NCI-H2171 (cell line): ENCODE measurements at places on chromosomes 7 and 10.

DNA sequence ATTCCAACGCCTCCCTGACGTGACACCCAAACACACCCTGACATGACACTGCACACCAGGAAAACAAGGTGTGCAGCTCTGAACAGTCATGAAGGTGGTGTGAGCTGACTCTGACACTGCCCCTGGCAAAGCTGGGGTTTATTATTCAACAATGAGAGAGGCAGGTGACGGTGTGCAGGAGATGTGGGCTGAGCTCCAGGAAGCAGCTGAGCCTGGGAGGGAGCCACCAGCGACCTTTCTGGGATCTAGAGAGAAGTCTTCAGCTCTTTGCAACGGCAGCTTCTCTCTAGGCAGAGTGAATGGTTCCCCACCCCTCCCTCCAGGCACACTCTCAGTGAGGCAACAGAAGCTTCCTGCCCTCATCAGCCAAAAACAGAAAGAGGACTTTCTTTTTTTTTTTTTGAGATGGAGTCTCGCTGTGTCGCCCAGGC is 65.6 kb downstream of the SH3PXD2A start:
- DNase-seq: no peak

DNA sequence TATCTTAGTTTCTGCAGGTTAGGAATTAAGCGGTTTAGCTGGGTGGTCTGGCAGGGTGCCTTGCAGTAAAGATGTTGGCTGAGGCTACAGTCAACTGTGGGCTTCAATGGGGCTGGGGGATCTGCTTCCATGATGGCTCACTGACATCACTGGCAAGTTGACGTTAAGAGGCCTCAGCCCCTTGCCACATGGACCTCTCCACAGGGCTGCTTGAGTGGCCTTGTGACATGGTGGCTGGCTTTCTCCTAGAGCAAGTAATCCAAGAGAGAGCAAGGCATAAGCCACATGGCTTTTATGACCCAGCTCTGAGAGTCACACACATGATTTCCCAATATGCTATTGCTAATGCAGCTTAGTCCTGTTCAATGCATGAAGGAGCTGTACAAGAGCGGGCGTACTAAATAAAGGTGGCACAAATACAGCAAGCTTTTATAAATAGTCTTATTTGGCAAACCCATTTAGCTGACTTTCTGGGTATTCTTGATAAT is 109.1 kb downstream of the SEPTIN7 start:
- DNase-seq: no peak

- DNase-seq: no peak
Measured at GRCh38 chr7:112957901-112958300, 128.7 kb downstream of the GPR85 start.

- DNase-seq: peak; percentile 16
Measured at GRCh38 chr7:131878777-131879176, 322.3 kb upstream of the PODXL start.

DNA sequence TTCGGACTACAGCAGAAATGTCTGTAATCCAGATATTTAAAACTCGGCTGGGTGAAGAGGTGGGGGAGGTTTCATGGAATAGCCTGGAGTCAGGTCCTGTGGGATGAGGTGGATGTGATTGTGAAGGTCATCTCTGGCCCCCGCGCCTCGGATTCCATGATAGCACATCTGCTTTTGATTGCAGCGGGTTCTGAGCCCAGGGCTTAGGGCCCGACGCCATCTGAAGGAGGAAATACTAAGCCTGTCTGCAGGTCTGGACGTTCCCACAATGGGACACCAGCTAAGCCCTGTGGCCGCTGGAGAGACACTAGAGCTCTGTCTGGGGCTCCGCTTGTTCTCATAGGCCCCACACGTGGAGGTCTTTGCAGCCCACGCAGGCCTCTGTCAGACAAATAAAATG is 328.7 kb downstream of the CXCL12 start:
- no peak for DNase-seq

- no peak for DNase-seq
Measured at GRCh38 chr10:125811251-125811650, 11.8 kb downstream of the UROS start.

DNA sequence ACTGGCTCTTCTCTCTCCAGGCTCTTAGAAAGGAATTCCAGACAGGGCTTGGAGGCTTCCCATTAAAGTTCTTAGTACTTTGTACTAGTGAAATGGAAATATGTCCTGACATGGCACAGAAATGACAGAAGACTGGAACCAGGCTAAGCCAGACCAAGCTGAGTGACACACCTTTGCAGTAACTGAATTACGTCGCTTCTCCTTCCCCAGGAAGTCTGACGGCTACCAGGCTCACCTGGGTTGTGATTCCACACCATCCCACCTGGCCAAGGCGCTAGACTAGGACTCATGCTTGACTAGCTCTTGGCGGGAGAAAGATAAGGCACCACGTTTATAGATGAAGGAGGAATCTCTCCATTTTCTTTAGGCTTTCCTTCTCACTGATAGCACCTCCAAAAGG is 50.7 kb upstream of the KCNIP2 start:
- no peak for DNase-seq

DNA sequence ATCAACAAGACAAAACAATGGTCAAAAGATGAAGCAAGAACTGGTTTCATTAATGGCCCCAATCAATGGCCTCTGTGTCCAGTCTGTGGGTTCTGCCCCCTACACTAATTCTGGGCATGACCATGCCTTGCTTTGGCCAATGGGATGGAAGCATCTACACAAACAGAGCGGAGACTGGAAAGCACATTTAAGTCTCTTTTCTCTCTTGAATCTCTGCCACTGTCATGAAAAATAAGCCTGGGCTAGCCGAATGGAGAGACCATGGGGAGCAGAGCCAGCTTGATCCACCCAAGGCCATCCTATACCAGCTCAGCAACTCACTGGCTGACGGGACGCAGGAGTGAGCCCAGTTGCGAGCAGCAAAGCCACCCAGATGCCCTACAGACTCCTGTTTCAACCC is 30.9 kb downstream of the ANKRD16 start:
- no peak for DNase-seq

- no peak for DNase-seq
Measured at GRCh38 chr7:43431020-43431595, 151.8 kb upstream of the STK17A start.

DNA sequence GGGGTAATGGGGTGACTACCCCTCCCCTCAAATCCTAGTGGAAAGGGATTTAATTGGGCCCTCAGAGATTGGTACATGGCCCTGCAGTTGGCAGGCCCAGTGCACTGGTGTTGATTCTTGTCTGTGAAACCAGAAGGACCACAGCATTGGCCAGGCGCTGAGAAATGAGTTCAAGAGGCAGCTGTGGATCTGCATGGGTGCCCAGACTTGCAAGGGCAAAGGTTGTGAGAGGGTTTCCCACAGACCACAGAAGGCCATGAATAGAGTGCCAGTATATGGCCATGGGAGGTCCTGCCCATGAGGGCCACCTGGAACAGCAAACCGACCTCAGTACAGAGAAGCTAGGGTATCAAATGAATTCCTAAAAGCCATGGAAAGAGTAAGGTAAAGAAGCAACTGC is 32.9 kb downstream of the TMEM168 start:
- no peak for DNase-seq

GRCh38 chr10:35453855-35454532 is 117.7 kb downstream of the CCNY start:
- no peak for DNase-seq

- no peak for DNase-seq
Measured at GRCh38 chr10:4181081-4181480, 396.1 kb upstream of the KLF6 start.

DNA sequence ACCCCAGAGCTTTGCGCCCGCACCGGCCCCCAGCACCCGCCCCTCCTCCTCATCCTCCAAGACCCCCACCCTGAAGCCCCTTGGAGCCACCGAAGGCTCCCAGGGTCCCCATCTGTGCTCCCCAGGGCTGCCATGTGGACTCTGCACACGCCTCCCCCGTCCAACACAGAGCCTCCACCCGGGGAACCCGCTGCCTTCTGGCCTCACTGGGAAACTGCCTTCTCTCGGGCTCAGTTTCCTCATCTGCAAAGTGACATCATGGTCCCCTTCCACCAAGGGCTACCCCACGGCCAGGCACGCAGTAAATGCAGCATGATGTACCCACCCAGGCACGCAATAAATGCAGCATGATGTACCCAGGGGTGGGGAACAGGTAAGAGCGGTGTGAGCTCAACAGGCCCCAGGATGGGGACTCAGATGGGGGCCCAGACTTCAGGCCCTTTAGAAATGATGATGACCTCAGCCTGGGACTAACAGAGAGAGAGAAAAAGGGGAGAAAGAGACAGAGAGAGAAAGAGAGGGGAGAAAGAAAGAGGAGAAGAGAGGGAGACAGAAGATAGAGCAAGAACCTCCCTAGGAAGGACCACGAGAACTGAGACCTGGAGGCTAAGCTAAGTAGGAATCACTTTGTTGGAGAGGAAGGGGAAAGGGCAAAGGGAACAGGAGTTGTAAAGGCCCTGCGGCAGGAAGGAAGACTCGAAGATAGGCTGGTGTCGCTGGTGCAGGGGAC is 2.5 kb upstream of the MICALL2 start:
- DNase-seq: no peak

GRCh38 chr7:3482147-3482921 is 181.3 kb downstream of the SDK1 start:
- DNase-seq: no peak

DNA sequence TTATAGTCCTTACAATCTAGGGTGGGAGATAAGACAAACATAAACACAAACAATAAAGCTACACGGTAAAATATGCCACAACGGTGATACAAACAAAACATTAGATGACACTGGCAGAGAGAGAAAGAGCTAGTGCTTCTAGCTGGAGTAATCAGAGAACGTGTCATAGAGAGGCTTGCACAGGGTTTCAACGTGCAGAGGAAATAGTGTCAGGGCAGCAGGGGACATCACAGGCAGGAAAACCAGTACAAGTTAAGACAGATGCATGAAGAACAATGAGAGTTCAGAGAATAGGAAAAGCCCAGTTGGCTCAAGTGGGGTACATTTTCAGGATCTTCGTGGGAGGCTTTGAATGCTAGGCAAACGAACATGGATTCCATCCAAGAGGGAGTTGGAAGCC is 91.4 kb downstream of the ZNF438 start:
- DNase-seq: no peak

DNA sequence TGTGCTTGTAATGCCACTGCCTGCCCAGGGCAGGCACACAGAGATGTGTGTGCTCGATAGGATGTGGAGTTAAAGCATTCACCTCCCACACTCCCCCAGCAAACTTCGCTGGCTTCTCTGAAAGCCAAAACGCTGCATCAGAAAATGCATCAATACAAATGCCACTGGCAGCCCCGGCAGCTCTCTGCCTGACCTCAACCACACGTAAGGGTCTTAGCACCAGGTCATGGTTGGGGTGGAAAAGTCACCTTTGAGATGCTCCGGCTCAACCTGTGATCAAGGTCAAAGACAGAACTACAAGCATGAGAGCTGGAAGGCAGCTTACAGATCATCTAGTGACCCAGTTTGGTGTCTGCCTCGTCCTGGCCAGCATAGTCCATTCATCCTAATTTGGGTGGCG is 114.4 kb upstream of the NANOS1 start:
- DNase-seq: no peak

DNA sequence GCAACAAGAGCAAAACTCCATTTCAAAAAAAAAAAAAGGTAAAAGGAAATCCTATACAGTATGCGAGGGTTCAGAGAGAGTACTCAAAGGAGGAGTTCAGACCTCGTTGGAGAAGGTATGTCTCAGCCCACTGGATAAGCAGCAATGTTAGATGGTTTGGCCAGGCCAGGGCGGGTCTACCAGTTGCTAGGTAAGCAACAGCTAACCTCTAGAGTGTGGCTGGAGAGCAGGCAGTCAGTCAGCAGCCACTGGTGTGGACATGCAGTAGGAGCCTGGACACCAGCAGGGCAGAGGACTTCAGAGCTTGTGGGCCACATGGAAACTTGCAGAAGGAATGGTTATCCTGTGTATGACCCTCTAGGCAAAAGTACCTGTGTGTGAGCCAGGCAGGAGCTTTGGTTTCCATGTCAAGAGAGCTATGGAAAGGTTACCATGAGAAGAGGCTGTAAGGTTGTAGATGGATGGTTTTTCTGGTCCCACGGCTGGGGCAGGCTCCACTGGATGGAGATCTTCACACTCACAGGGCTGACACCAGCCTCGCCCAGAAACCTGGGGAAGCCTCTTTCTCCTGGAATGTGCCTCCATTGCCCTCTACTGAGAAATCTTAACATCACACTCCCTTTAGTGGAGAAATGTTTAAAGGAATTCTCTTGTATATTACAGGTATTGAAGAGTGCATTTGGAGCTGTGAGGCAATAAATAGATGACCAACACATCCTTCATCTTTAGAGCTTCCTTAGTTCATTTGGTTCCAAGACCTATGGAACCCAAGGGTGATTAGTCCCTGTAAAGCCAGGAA is 63.6 kb downstream of the CCDC186 start:
- no peak for DNase-seq

- no peak for DNase-seq
Measured at GRCh38 chr7:3029138-3029537, 14.5 kb downstream of the CARD11 start.

DNA sequence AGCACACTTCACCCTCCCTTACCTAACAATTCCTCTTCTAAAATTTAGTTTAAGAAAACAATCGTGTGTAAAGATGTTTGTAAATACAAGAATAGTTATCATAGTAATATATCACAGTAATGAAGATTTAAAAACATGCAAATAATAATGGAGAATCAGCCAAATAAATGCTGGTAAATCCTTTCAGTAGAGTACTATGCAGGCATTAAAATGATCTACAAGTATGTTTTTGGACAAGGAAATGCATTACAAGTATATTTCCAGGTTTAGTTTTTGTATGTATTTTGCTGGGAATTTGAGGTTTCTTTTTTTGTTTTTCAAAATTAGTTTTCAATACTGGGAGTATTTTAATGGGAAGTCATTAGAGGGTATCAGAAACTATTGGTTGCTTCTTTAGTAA is 22.7 kb downstream of the TPST1 start:
- DNase-seq: no peak

- no peak for DNase-seq
Measured at GRCh38 chr7:28893888-28894287, 64.2 kb downstream of the TRIL start.

GRCh38 chr10:78685466-78686103 is 383.2 kb upstream of the ZMIZ1 start:
- DNase-seq: no peak

DNA sequence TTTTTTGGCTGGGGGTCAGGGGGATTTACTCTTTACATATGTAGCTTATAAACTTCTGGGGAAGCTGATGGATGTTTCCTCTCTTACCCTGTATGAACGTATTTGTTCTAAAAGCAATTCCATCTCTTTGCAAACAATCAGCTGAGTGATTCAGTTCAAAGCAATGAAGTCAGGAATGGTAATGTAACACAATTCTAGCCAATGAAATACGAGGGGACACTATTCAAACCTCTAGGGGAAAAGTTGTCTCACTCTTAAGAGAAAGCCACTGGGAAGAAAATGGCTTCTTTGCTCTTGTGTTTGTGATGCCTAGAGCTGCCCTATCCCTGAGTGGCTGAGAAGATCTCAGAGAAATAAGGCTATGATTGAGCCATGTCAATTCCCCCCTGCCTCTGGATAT is 134.8 kb upstream of the SEMA3C start:
- no peak for DNase-seq

GRCh38 chr7:2572101-2572842 is 13.5 kb downstream of the IQCE start:
- no peak for DNase-seq

DNA sequence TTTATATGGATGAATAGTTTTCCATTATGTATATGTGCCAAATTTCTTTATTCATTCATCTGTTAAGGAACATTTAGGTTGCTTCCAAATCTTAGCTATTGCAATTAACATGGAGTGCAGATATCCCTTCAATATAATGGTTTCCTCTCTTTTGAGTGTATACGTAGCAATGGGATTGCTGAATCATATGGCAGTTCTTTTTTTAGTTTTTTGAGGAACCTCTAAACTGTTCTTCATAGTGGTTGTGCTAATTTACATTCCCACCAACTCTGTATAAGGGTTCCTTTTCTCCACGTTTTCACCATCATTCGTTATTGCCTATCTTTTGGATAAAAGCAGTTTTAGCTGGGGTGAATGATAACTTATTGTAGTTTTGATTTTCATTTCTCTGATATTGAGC is 46.5 kb downstream of the FAS start:
- no peak for DNase-seq
